ENCODE measurements at places on chromosomes 6 and 20. TPM values are rescaled to one million over a fixed set of nuclear protein-coding genes. Genes with fewer than 3 reads are reported as not detected.

Gene ACTL10
- 1.2 TPM for polyA plus RNA-seq

Gene LAMA2
- 6.0 TPM for polyA plus RNA-seq

Gene PRKN
- 1.0 TPM for polyA plus RNA-seq

Gene FOXQ1
- polyA plus RNA-seq = not detected

Gene SPTLC3
- 1.4 TPM for polyA plus RNA-seq

All from aorta (tissue), 5 donors.